ENCODE measurements at places on chromosomes 6 and 20.

DNA sequence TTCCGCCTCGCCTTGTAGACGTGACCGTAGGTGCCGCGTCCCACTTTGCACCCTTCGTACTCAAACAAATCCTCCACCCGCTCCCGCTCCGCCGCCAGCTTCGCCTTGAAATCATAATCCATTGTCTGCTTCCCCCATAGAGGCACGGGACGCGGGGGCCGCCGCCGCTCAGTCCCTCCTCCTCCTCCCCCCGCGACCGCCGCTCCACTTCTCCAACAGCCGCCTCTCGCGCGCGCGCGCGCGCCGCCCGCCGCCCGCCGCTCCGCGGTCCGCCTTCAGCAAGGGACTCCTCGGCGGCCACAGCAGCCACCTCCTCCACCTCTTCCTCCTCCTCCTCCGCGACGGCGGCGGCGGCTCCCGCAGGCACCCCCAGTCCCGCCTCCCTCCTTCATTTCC lies 256 bp downstream of the CDK19 start:
- no peak for DNase-seq

GRCh38 chr6:130575971-130576370 lies 210.2 kb downstream of the TMEM200A start:
- peak; percentile 20 for DNase-seq

DNA sequence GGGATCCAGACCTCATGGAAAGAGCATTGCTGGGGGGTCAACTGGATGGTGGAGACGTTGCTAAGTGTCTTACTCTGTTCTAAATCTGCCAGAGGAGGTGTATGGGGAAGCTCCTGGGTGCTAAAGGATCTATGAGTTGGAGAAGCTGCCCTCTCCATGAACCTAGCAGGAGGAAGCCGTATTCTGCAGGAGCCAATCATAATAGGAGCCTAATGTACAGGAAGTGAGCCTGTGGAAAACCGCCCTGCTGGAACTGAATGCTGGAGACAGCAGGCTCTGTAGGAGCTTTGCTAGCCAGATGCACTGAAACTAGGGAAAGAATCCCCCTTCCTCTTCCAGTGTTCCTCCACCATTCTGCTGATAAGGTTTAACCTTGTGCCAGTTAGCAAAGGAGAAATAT lies 10.9 kb downstream of the CASP8AP2 start:
- DNase-seq, result no peak

- no peak for DNase-seq
These were observed 33.9 kb upstream of the STX16 start for GRCh38 chr20:58617158-58617557.

DNA sequence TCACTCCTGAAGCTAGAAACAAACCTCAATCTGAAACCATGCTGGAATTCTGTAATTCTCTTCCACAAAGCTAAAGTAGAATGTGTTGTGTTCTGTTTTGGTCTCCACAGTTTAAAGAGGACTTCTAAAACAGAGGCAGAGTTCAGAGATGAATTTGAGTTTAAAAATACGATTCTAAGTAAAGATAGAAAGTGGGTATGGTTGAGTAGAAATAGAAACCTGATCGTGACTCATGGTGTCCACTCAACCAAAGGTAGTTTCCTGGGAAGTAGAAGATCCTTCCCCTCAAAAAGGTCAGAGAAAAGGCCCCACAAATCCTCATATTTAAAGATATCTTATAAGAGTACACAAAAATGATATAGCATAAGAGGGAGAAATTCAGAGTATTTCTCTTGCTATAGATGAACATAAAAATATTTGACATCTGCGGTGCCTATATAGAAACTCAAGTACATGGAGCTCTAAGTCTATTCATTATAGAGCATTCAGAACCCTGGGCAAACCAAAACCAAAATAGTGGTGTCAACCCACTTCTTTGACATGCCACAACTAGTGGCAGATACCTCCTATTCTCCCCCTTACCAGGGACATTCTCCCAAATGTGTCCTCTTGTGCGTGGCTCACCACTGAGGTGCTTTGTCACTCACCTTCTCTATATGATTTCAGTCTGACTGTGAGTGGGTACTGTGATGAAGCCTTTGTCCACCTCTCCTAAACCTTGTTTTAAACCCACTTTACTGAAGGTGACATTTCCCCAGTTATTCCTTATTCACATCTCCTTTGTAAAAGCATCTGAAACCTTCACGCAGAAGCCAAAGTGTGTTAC lies 84.5 kb downstream of the PLCB1 start:
- no peak for DNase-seq

GRCh38 chr6:139256087-139256486 lies 35.7 kb downstream of the TXLNB start:
- DNase-seq, result no peak

DNA sequence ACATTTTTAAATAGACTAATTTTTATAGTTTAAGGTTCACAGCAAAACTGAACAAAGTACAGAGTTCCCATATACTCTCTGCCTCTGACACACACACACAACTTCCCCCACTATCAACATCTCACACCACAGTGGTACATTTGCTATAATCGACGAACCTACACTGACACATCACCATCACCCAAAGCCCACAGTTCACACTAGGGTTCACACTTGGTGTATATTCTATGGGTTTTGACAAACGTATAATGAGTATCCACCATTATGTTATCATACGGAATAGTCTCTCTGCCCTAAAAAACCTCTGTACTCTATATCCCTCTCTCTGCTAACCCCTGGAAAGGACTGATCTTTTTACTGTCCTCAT lies 15.6 kb downstream of the TMEM30A start:
- DNase-seq, result no peak

DNA sequence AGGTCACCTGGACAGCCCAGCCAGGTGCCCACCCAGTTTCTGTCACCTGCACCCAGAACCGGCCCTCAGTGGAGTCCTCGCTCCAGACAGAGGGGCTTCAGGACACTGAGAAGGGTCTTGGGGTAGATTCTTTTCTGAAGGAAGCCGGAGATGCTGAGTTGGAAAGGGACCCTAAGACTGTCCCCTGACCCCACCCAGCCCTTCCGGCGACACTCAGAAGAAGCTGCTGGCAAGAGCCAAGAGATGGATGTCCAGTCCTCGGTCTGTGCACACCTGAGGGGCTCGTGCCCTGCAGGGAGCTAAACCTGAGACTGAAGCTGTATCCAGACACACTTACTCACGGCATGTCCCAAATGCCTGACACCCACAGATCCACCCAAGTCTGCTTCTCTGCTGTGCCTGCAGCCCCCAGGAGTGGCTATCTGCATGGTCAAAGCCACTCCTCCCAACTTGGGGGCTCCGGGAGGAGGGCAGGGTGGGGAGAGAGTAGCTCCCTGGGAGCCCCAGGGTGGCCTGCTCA lies 20.2 kb downstream of the NTSR1 start:
- DNase-seq, result no peak

- DNase-seq, result no peak
These were observed 135.5 kb upstream of the SUPT3H start for GRCh38 chr6:45513213-45513618.

DNA sequence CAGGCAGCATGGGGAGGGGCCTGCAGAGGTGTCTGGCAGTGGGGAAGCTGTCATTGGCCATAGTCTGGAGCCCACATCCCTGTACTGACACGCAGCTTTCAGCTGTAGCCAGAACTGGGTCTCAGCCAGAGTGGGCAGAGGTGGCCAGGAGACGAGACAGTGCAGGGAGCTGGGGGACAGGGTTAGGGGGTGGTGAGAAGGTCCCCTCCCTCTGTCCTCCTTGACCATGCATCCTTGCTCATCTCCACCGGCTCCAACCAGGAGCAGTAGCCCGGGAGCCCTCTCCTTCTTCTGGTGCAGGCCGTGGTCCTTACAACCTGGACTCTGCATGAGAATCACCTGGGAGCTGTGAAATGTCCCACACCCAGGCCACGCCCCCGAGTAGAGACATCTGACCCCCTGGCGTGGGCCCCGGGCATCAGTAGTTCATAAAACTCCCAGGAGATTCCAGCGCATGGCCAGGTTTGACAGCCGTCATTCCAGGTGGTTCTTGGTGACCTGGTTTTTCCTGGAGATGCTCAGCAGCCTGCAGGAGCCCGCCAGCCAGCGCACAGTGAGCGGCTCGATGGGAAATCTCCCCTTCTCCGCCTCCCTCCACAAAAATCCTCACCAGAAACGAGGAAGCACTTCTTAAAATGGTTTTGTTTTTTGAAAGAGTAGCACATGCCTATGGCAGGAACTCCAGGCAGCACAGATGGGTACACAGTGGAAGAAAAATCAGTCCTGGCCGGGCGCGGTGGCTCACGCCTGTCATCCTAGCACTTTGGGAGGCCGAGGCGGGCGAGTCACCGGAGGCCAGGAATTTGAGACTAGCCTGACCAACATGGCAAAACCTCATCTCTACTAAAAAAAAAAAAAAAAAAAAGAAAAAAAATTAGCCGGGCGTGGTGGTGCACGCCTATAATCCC lies 56.2 kb downstream of the ADNP start:
- no peak for DNase-seq

- no peak for DNase-seq
These were observed 47.2 kb downstream of the KCNS1 start for GRCh38 chr20:45053430-45054351.

GRCh38 chr20:47327711-47328110 lies 28.8 kb downstream of the ZMYND8 start:
- DNase-seq, result no peak

DNA sequence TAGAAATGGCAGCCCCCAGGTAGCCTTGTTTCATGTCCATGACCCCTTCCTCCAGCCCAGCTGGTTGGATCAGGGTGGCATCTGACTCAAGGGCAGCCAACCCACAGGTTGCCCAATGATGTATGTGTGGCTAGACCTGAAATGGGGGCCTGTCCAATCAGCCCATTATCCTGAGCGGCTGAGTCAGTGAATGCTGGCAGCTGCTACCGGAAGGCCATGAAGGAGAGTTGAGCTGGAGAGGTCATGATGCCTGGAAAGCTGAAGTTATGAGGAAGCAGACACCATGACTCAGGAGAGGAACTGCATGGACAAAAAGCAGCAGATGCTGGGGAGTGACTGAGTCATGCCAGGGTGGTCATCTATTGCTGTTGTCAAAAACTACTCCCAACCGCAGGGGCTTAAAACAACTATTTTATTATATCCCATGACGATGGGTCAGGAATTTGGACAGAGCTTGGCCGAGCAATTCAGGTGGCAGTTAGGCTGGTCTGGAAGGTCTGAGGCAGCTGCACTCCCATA lies 67.3 kb downstream of the MDGA1 start:
- DNase-seq, result no peak

DNA sequence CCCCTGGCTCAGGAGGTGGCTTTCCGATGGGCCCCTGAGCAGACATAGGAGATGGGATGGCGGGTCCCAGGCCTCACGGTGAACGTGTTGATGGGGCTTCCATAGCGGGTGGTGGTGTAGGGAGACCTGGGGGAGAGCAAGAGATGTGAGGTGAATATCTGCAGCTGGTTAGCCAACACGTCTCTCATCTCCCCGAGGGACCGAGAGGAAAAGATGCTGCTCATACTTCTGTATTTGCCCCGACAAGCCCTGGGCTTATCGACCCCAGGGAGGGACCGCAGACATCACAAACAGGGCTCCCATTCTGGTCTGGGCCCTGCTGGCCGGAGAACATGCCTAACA lies 38.7 kb downstream of the C6orf132 start:
- no peak for DNase-seq

- no peak for DNase-seq
These were observed 62.3 kb downstream of the STK4 start for GRCh38 chr20:45028424-45029136.

DNA sequence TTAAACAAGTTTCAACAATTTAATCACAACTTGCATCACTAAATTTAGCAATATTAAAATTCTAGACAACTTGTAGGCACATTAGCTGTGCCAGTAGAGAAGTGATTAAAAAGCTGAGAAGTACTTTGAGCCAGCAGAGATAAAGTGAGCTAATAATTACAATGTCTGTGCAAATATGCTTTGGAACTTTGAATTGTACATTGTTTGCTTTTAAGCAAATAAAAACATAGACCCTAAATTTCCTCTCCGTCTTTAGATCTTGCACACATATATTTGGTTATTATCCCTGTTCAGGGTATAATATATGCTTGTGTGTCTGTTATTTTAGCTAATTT lies 44.2 kb upstream of the DEFB112 start:
- no peak for DNase-seq

GRCh38 chr6:106287215-106287614 lies 38.3 kb downstream of the ATG5 start:
- no peak for DNase-seq

DNA sequence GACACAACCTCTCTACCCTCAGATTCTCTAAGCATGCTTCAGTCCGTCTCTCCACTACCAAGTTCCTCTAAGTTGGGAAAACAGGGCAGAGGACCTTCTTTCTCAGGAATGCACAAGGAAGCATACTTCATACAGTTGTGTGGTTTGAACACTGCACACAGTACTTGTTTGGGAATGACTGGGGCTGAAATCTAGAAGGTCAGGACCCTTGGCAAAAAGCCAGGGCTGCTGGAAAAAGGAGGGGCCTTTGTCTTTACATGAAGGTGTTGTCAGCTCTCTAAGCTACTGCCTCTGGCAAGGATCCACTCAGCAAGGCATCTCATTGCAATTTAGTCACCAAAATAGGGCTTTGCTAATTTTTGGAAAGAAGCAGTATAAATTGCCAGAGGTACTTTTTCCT lies 20.7 kb upstream of the HEY2 start:
- no peak for DNase-seq

GRCh38 chr6:33492093-33492492 lies 37.7 kb downstream of the ZBTB9 start:
- no peak for DNase-seq

DNA sequence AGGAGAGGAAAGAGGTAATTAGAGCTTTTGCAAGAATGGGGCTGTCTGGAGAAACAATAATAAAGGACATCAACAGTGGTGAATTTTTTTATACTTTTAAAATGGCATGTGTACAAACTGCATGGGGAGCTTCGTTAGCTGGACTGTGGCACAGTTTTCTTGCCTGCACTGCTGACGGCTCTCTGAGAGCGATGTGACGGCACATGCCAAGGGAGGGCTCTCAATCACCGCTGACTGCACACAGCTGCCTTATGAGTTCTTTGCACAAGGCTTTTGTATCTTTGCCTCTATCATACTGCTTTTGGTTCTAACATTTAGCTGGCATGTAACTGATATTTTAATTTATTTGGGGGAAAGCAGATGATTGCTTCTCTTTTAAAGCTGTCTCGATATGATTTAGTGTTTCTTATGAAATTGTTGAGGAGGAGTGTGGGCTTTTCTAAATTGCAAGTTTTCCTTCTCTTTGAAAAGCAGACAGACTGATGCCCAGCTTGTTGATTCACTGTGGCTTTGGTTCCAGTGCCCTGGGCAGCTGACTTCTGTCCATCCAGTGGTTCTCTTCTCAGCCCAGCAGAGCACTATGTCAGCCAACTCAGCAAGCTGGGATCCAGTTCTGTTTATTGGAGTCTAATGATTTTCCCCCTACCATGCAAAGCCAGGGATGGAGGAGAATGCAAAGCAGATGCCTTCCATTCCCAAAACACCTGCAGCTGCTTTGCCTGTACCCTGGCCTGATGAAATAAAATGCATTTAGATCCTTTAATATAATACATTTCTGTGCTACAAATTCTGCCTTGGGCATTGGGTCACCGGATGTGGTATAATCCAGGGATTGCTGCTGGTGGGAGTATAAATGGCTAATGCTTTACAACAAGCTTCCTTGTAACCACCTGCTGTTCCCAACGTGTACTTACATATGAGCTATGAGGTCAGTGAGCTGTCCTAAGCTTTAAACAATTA lies 323.9 kb downstream of the ZFAND3 start:
- no peak for DNase-seq
